Heart left ventricle (tissue), 16 donors: ENCODE measurements at places on chromosomes 5 and 9. TPM values are rescaled to one million over a fixed set of nuclear protein-coding genes. Genes with fewer than 3 reads are reported as not detected.

Gene UTP15
- 2.3 TPM for polyA plus RNA-seq

- no peak for DNase-seq
These were observed 75.3 kb downstream of the FBXW11 start for GRCh38 chr5:171931163-171931562.

Gene NMUR2
- polyA plus RNA-seq = not detected

DNA sequence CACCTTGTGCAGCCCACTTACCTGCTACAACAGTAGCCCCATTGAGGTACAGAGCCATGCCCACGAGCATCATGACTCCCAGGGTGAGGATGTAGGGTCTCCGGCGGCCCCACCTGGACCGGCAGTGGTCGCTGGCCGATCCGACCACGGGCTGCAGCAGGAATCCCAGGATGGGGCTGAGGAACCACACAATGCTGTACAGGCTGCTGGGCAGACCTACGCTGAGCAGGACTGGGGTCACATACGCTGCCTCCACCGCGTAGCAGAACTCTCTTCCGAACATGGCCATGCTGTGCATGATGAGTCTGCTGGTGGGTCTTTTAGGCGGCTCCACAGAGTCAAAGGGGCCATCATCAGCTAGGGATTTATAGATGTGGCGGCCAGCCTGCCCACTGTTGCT, 315 bp downstream of the SLC45A2 start:
- no peak for DNase-seq

GRCh38 chr5:132115375-132115774, 41.8 kb downstream of the CSF2 start:
- DNase-seq = no peak

DNA sequence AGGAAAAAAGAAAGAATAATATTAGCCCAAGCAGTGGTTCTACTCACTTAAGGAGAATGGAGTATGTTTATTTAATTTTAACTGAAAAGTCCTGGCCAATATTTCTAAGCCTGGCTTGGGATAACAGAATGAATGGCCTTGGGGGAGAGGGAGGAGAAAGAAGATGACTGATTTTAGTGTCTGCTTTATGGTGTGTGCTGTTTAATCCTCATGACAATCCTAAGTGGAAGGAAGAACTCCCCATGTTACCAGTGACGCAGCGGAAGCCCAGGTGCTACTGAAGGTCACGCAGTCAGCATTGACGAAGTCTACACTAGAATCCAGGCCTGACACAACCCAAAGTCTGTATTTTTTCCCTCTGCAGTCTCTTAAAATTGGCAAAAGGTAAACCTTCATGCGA, 50.5 kb downstream of the PALM2AKAP2 start:
- DNase-seq = no peak

Gene SHISAL2B
- not detected for polyA plus RNA-seq

Gene TXNDC8
- not detected for polyA plus RNA-seq

Gene SPACA9
- polyA plus RNA-seq = 1.6 TPM

Gene CAPSL
- not detected for polyA plus RNA-seq

GRCh38 chr5:10145923-10146401, 103.7 kb downstream of the ATPSCKMT start:
- no peak for DNase-seq

- peak; percentile 41 for DNase-seq
These were observed 143.2 kb downstream of the HMHB1 start for GRCh38 chr5:143955141-143955540.

GRCh38 chr5:156762771-156763170, 87.3 kb upstream of the PPP1R2B start:
- DNase-seq = no peak

DNA sequence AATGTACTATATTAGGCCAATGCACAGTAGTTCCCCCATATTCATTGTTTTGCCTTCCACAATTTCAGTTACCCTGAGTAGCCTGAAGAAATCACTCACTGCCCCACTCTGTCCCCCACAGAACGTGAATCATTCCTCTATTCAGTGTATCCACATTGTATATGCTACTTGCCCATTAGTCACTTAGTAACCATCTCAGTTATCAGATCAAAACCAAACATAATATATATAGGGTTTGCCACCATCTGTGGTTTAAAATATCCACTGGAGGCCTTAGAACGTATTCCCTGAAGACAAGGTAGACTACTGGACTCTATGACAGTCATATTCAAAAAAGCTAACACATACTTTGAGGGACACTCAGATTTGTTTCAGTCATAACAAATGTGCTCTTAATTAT, 465.7 kb upstream of the RGMB start:
- DNase-seq = no peak

Gene PNPLA7
- polyA plus RNA-seq = 0.78 TPM

DNA sequence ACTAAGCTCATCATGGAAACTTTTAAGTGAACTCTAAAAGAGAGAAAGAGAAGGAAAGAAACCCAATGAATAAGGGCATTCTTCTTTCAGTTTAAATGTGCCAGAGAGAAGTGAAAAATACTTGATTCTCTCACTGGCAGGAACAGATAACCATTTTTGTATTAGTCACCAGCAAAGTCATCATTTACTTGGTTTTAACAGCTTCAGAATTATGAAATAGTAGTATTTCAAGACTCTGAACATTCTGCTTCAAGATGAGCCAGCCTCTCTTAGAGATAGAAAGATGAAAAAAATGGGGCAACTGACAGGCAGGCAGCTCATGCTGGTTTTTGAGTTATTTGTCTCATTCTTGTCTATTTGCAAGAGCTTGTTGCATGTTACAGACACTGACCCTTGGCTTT, 103.5 kb downstream of the GCNT1 start:
- DNase-seq = no peak

- DNase-seq = no peak
These were observed 100.7 kb downstream of the PDE8B start for GRCh38 chr5:77311214-77311571.

- DNase-seq = no peak
These were observed 32.9 kb downstream of the MAP3K1 start for GRCh38 chr5:56848206-56848605.

DNA sequence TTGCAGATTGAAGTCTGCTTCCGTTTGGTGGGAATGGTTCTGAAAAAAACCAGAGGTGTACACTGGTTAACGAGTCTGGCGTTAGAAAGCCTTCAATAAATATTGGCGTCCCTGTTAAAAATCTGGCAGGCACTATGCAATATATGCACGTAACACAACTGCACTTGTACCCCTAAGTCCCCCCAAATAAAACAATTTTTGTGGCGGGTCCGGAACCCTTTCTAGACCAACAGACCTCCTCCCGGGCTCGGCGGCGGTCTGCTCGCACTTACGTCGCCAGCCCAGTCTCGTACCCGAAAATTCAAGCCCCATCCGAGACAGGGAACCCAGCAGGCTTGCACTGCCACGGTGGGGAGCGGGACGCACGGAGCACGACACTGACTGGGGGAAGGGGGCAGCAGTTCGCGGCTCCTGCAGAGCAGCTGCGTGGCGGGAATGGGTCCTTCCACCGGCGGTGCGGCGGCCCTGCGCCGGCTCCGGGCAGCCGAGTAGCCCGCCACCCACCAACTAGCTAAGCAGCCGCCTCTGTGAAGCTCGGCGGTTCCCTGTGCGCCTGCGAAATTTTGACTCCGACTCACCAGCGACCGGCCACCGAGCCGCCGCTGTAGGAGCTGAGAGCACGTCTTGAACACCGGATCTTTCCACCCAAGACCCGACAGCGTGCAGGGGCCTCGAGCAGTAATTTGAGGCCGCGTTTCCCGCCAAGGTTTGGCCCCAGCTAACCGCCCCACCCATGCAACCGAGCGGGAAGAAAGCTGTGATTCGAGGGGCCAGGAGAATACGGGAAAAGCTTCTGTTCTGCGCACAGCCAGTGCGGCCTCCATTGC, 3.9 kb downstream of the MCIDAS start:
- DNase-seq = no peak

Gene QRFP
- not detected for polyA plus RNA-seq

- DNase-seq = no peak
These were observed 47.4 kb upstream of the SUSD3 start for GRCh38 chr9:93011114-93011513.
